ENCODE measurements at places on chromosomes 5 and 9. TPM values are rescaled to one million over a fixed set of nuclear protein-coding genes. Genes with fewer than 3 reads are reported as not detected.

DNA sequence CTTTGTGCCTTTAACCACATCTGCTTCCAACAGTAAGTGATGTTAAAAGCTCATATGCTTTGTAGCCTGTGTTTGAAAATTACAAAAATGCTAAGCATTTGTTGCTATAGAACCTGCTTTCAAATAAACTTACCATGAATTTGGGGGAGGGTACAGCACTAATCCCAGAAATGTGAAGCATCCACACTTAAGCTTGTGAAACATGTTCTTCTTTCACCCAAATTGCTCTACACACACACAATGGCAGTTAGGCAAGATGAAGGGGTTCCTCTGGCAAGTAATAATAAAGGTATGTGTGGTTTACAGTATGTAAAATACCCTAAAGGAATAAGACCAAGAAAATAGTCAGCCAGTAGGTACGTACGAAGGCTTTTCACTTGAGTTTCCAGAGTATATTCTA, 165.6 kb downstream of the SMARCA2 start:
- no peak for DNase-seq

CCL28 gene
- total RNA-seq: 13.0 TPM

SCGB3A2 gene
- not detected for total RNA-seq

GRCh38 chr5:180644129-180644824, 5.1 kb downstream of the FLT4 start:
- DNase-seq: no peak

- no peak for DNase-seq
Measured at GRCh38 chr5:91111473-91112238, 271.5 kb downstream of the ARRDC3 start.

DNA sequence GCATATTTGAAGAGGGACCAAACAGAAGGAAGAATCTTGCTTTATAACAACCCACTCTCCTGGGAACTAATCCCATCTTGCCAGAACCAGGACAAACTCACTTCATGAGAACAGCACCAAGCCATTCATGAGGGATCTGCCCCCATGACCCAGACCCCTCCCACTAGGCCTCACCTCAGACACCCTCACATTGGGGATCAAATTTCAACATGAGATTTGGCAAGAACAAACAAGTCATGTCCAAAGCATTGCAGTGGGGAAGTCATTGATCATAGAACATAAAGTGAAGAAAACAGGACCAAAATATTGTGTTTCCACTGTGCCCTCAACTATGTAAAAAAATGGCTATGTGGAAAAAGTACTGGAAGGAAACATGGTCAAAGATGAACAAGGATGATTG, 43.9 kb downstream of the MAP1B start:
- no peak for DNase-seq

GRCh38 chr9:21570643-21571275, 88.6 kb upstream of the IFNE start:
- DNase-seq: no peak

DNA sequence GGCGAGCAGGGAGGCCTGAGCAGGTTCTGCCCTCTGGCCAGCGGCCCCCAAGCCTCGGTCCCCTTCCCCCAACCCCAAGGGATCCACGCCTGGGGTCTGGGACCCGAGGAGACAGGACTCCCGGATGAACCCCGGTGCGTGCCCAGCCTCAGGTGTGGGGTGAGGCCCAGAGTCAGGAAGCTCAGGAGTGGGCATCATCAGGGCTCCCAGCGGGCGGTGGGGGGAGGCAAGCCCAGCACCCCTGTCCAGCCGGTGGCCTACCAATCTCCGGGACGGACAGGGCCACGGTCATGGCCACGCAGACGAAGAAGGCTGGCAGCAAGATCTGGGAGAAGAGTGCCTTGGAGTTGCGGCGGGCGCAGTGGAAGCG, 14.5 kb downstream of the ABCA2 start:
- no peak for DNase-seq

SUB1 gene
- 404 TPM for total RNA-seq

GRCh38 chr9:116549786-116550660, 137.1 kb upstream of the TRIM32 start:
- no peak for DNase-seq

GRCh38 chr5:136015003-136015375, 13.8 kb upstream of the TGFBI start:
- DNase-seq: no peak

DNA sequence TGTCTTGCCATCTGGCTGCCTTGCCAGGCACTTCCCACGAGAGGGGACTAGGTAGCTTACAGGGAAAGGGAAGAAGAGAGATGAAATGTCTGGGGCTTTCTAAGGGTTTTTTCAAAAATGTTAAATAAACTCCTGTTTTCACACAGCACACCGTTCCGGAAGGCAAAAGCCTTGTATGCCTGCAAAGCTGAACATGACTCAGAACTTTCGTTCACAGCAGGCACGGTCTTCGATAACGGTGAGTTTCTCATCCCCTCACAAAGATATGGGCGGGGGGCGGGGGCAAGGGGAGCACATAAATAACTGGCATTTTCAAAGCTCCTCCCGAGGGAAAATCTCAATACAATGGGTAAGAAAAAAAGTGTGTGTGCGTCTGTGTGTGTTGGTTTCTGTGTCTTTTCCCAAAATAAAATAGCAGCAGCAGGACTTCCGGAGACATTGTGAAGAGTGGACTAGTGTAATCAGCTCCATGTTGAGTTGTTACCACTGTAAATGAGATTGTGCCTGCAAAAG, 189.6 kb downstream of the NR3C1 start:
- DNase-seq: no peak

ANXA2R gene
- 2.5 TPM for total RNA-seq

GRCh38 chr5:76790632-76791290, 28.1 kb upstream of the F2RL1 start:
- DNase-seq: no peak

DNA sequence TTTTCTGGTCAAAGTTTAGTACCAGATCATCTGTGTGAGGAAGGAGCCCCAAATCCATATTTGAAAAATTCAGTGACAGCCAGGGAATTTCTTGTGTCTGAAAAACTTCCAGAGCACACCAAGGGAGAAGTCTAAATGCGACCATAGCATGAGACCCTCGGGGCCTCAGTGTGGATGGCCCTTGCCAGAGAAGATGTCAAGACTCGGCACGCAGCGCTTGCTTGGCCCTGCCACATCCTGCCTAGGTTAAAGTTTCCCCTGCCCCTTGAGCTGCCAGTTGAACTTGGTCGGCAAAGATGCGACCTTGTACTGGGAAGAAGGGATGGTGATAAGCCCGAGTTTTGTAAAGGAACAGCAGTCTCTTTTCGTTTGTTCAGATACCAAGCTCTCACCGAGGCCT, 65.8 kb downstream of the IL31RA start:
- no peak for DNase-seq

DNA sequence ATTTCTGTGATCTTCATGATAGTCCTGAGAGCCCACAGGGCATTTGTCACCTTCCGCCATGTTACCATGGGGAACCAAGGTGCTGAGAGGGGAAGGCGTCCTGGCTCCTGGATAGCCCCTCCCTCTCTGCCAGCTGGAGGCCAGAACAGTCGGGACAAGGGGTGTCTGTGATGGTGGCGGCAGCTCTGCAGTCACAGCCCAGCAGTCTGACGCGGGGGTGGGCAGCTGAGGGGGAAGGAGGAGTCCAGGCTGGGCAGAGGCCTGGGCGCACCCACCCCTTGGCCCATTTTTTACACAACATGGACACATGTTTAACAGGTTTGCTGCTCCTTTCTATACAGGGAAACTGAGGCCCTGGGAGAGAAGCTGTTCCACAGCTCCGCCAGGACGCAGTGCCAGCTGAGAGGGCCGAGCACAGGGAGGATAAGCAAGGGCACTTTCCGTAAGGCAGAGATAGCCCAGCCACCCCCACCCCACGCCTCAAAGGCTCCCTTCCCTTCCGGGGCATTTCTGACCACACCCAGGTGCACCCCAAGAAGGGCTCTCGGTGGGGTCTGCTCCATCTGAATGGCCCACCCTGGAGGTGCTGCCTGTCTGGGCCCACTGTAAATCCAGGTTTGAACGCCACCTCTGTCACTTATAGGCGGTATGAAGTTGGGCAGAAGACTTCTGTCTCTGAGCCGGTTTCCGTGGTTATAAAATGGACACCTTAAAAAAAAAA, 17.1 kb downstream of the LRRC8A start:
- DNase-seq: no peak

DNA sequence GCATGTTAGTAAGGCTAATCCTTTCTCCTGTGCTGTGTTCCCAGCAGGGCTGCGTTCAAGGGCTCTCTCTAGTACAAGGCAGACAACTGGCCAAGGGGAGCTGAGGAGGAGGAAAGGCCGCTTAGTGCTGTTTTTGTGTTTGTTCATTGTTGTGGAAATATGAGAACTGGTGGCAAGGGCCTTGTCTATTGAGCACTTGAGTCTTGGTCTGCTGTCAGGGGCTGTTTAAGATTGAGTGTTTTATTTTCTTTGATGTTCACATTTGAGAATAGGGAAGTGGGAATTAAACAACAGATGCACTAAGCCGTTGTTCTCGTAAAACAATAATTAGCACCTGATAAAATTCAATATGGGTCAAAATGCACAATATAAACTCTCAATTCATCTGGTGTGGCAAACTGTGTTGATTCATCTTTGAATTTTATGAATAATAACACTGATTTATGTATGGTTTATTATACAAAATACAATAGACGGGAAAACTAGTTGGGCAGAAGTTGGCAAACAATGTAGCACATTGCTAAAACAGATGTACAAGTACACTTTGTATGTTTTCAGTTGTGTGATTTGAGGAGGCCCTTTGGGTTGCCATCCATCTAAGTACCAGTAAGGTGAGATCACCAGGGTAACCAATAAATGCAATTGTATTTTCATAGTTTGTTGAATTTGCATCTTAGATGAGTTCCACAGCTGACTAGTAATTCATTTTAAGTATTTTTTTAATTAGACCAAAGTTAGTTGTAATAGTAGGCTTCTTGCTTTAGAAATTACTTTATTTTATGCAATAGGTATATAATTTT, 97.6 kb upstream of the GRHPR start:
- DNase-seq: no peak

DNA sequence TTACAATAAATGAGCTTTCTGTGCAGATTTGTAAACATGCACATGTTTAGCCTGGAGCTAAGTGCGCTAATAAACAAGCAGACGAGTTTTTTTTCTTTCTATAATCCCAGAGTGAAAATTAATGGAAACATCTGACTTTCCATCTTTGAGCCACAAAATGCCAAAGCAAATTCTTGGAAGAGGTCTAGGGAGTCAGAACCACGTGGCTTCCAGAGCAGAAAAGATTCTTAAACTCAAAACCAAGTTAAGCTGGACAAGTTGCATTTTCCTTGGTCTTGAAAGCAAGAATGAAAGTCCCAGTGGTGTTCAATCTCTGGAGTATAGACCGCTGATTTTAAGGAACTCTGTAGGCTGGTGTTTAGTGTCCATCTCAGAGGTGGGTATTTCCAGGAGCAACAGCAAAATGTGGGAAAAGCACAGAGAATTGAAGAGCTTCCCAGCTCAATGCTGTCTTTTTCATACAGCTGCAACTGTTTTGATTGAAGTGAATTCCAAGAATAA, 71.4 kb downstream of the MYO10 start:
- no peak for DNase-seq

DNA sequence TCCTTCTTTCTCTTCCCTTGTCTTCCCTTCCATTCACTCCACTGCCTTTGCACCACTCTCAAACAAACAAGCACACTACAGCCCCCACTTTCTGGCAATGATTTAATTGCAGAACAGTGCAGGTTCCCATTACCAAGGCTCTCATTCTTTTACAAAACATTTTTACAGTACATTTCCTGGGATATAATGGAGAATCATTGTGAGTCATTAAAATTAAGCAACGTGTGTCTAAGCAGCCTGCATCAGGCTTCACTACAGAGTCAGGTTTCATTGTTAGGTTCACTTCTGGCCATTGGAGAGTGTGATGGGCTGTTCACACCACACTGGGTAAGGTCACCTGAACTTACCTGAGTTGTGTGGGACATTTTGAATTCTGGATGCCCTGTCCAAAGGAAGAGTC, 303.5 kb downstream of the TRIM32 start:
- no peak for DNase-seq

DNA sequence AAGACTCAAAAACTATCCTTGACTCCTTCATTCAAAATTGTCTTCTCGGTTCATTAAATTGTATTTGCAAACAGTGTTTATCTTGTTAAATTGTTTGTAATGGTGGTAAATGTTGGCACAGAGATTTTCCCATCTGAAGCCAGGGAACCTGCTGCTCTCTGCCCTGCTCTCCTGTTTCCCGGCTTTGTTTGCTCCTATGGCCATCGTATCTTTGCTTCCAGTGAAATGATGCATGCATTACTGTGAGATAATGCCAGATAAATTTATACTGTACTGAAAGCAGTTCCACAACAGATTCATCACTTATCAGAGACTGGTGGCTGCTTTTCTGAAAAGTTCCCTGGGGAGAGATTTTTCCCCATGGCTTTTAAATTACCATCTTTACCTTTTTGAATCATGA, 81.4 kb downstream of the CD180 start:
- DNase-seq: no peak

DNA sequence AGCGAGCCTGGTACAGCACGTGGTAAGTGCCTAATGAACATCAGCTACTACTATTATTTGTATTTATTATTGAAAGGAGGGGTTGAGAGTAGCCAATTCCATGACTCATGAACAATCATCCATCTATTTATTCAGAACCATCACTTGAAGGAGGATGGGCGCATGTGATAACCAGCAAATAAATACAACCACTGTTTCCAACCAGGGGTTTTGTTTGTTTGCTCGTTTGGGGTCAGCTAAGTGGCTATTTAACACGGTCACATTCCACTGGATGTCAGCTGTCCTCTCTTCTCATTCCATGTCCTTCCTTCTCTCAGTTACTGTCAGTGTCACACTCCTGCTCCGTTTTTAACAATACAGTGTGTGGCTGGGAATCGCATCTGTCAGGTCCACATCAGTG, 8.6 kb downstream of the RAPGEF1 start:
- no peak for DNase-seq

INSL4 gene
- total RNA-seq: not detected

- no peak for DNase-seq
Measured at GRCh38 chr9:124017929-124018729, 6.6 kb downstream of the LHX2 start.

GRCh38 chr5:59760785-59761348, 132.7 kb downstream of the PDE4D start:
- no peak for DNase-seq

DNA sequence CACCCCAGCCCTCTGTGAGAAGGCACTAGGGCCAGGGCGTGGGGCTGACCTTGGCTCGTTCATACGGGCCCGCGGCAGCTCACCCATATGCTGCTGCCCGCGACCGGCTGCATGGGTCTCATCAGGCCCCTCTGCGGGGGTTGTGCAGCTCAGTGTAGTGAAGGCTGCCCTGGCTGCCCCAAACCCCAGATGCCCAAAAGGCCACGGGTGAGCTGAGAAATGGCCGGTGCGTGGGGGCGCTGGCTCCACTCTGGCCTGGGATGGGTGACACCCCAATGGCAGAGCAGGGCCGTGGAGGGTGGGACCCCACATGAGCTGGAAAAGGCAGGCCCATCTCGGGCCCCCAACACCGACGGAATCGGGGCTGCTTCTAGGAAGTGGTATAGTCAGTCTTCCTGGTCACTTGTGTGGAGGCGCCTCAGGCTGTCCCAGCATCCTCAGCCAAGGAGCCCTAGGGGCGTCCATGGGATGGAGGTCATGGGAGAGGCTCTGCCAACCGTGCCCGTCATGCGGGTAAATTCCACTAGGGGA, 19.4 kb upstream of the LRRC14B start:
- DNase-seq: no peak

- no peak for DNase-seq
Measured at GRCh38 chr9:118058227-118058626, 354.0 kb downstream of the TLR4 start.

GRCh38 chr9:124202447-124202971, 55.2 kb upstream of the NEK6 start:
- DNase-seq: peak; percentile 85

All from activated T-helper 2 cell treated with anti-CD3 and anti-CD28 coated beads, Interferon-gamma antibody, Interleukin-2, Interleukin-4, amounts not matched to agents 10 μg/mL and 5 μg/mL and 100 μg/mL, durations not matched to agents 14 hours and 24 hours and 36 hours (primary cell).